Astrocyte (in vitro differentiated cells and primary cell): ENCODE measurements at places on chromosomes 7 and 10.

- DNase-seq, result peak; percentile 72
These were observed 145.7 kb downstream of the HGF start for GRCh38 chr7:81624021-81624592.

- DNase-seq, result peak; percentile 42
These were observed 57.6 kb downstream of the MMRN2 start for GRCh38 chr10:86899670-86900276.

- DNase-seq, result no peak
These were observed 590.0 kb downstream of the LRMDA start for GRCh38 chr10:76021398-76021797.

DNA sequence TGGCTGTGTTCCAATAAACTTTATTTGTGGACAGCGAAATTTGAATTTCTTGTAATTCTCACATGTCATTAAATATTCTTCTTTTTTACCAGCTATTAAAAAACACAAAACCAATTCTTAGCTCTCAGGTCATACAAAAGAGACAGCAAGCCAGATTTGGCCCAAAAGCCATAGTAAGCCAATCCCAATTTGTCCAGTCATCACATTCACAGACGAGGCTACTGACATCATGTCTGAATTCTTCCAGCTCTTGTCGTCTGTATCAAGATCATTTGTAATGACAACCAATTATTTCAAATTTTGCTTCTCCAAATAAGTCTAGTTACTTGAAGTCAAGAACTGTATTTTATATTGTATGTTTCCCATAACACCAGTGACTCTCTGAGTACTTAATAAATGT, 266.5 kb downstream of the PAXIP1 start:
- peak; percentile 22 for DNase-seq

GRCh38 chr7:157721468-157722136, 384.8 kb downstream of the DNAJB6 start:
- no peak for DNase-seq

GRCh38 chr7:90706072-90706716, 110.1 kb downstream of the CDK14 start:
- peak; percentile 41 for DNase-seq

- peak; percentile 32 for DNase-seq
These were observed 69.0 kb downstream of the SEPTIN7 start for GRCh38 chr7:35869810-35870209.

DNA sequence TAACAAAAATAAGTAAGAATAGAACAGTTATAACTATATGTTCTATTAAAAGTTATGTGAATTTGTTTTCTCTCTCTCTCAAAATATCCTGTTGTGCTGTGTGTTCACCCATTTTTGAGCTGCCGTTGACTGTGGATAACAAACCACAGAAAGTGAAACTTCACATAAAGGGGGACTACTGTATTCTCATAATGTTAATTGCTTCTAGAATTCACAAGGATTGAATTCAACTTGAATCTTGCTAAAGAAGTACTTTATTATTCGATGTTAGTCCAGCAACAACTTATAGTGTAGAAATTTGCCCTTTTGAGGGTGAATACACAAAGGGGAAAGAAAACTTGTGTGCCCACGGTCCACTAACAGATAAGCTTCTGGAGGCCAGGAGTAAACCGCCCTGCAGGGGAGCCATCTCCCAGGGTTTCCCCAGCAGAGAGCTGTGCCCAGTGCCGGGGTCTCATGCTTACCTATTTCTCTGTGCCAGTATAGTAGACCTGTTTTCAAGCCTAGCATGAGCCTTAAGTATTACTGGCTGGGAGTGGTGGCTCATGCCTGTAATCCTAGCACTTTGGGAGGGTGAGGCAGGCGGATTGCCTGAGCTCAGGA, 87.1 kb downstream of the KAT6B start:
- no peak for DNase-seq

DNA sequence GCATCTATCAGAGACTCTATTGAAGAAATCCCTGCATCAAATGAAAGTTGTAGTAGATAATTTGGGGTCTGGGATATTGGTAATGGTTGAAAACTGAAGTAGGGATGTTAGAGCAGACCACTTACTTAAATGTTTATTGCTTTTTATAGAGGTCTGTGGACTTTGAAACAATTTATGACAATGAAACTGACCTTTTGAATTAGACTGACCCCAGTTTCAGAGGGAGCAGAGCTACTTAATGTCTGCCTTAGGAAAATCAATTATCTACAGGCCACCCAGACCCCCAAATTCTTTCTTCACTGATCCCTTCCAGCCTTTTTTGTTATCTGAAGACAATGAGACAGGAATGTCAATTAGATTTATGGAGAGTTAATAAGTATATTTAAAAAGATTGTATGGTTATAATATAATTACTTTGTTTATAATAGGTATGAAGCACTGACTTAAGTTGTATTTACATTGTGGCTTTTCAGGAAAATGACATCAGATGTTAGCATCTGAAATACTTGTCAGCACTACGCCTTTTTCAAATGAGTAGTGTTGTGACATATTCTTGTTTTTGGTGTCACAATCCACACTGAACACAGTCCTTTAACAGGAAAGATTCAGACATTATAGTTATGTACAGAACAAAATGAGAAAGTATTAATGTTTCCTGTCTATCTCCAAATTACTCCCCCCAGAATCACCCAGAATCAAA, 13.9 kb downstream of the MGAM2 start:
- no peak for DNase-seq

DNA sequence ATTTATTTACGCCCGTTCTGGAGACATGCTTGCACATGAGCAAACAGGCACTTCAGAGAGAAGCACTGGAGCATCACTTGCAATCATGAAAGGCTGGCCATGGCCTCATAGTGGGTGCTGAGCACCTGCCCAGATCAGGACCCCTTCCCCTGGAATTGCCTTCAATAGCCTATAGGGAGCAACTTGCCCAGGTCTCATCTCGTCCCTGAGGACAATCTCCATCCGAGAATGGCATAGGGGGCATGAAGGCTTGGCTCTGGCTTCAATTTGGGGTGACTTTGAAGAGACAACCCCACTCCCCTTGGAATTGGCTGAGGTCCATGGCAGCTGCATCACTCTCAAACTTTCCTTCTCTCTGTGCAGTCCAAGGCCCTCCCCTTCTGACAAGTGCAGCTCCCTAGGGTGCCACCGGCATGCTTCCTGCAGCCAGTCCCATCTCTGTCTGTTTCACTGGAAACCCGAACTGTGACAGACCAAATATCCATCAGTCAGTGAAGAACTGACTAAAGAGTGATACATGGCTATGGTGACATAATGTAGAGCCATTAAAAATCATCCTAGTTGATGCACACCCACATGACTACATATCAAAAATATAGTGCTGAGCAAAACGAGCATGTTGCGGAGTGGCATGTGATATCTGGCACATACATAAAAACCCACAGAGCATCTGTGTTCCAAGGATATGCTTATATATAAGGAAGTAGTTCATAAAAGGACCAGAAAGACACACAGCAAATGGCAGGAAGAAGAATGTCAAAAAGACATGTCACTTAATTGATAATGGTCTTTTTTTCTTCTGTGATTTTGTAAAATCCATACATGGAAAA, 12.4 kb downstream of the GDF2 start:
- no peak for DNase-seq

DNA sequence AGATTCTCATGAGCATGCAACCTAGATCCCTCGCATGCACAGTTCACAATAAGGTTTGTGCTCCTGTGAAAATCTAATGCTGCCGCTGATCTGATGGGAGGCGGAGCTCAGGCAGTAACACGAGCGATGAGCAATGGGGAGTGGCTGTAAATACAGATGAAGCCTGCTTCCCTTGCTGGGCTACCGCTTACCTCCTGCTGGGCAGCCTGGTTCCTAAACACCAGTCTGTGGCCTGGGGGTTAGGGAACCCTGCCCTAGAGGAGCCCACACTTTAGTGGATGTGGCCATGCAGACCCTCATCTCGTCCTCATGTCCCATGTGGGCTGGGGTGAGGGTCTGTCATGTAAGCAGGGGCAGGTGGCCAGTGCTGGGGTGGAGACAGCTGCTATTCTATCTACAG, 417.6 kb downstream of the GLRX3 start:
- DNase-seq, result no peak

DNA sequence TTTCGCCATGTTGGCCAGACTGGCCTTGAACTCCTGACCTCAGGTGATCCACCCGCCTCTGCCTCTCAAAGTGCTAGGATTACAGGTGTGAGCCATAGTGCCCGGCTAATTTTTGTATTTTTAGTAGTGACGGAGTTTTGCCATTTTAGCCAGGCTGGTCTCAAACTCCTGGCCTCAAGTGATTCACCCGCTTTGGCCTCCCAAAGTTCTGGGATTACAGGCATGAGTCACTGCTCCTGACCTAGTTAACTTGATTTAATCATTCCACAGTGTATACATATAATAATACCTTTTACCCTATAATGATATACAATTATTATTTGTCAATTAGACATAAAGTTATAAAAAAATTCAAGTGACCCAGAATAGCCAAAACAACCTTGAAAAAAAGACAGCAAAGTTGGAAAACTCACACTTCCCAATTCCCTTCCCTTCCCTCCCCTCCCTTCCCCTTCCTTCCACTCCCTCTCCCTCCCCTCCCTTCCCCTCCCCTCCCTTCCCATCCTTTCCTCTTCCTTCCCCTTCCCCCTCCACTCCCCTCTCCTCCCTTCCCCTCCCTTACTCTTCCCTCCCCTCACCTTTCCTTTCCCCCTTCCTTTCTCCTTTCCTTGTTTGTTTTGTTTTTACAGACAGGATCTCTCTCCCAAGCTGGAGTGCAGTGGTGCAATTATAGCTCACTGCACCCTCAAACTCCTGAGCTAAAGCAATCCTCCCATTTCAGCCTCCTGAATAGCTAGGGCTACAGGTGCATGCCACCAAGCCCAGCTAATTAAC, 14.8 kb upstream of the ZMIZ2 start:
- peak; percentile 71 for DNase-seq

- DNase-seq, result peak; percentile 69
These were observed 179.5 kb downstream of the ADAM12 start for GRCh38 chr10:126208726-126209302.

GRCh38 chr7:17472939-17473338, 174.5 kb downstream of the AHR start:
- no peak for DNase-seq

DNA sequence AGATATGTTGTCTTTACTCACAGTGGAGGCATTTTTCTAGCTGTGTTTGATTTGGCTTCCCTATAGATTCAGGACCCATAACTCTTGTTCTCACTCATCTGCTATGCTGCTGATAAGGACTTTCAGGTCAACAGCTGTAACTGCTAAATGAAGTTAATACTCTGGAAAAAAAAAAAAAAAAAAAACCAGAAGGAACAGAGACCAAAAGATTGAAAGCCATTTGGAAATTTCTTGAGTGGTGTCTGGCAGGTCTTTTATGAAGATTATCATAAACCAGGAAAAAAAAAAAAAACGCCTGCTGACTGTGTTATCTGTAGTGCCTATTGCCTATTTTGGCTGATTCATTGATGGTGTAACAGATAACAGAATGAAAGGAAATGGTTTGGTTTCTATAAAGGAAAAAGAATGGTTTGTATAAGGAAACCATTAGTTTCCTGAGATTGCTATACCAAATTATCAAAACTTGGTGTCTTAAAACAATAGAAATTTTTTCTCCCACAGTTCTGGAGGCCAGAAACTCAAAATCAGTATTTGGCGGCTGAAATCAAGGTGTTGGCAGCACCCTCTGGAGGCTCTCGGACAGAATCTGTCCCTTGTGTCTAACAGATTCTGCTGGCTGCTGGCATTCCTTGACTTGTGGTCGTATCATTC, 60.5 kb upstream of the BET1 start:
- DNase-seq, result peak; percentile 81

DNA sequence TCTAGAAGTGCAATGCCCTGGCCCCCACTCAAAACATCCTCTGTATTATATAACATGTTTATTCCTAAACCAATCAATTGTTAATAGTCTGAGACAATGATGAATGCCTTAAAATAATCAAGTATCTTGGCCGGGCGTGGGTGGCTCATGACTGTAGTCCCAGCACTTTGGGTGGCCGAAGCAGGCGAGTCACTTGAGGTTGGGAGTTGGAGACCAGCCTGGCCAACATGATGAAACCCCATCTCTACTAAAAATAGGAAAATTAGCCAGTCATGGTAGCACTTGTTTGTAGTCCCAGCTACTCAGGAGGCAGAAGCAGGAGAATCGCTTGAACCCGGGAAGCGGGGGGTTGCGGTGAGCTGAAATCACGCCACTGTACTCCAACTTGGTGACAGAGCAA, 29.4 kb upstream of the CACNA2D1 start:
- DNase-seq, result no peak

GRCh38 chr7:87129332-87129731, 22.9 kb upstream of the DMTF1 start:
- no peak for DNase-seq

DNA sequence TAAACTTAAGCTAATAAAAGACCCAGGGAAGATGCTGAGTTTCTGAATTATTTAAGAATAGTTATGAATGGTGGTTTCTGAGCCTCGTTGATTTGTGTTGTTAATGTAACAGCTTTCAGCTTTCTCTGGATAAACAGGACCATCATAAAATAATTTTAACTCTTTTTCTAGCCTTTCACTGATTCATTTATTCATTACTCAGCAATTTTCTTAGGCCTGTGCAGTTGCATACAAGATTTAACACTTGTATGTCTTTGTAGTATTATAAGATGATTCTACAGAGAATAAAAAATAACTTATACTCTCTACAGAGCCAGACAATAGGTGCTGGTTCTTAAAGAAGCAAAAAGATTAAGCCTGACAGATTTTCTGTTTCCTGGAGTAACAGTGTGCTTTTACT, 29.3 kb downstream of the TMEM196 start:
- no peak for DNase-seq

DNA sequence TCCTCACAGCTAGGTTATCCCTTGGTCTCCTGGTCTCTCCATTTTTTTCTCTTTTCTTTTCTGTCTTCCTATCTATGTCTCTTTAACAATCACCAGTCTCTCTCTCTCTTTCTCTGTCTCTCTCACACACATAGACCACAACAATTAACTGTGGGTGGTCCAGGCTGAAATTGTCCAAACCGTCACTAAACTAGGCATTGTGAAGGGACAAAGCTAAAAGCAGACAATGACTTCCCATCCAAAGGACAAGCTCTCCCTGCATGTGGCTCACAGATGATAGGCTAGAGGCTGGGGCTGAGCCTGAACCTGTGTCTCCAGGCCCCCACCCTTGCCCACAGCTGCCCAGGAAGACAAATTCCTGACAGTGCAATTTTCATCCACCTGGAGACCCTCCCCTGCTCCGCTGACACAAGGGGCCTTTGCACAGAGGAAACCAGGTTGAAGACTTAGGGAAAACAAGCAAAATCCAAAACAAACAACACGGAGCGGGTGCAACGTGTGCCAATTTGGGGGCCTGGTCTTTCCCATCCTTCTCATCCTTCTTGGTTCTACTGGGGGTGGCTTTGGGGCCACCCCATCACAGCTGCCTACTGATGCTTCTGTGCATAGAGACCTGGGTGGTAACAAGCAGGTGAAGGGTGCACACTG, 755.4 kb downstream of the GRID1 start:
- DNase-seq, result no peak

- DNase-seq, result no peak
These were observed 60.9 kb downstream of the LRMDA start for GRCh38 chr10:75492173-75492925.
